ENCODE measurements at places on chromosomes 2 and 18. TPM values are rescaled to one million over a fixed set of nuclear protein-coding genes. Genes with fewer than 3 reads are reported as not detected.

Gene C2orf66
- 0.15 TPM for total RNA-seq

Gene HES6
- 17.8 TPM for total RNA-seq

Gene SP140L
- 0.67 TPM for total RNA-seq

Gene G6PC2
- total RNA-seq: not detected

Gene IL36RN
- not detected for total RNA-seq

Gene MARCHF4
- 1.0 TPM for total RNA-seq

Gene RAB17
- total RNA-seq: 369 TPM

Gene LIMS3
- total RNA-seq: 4.2 TPM

Gene SLC35G4
- total RNA-seq: not detected

Gene CLEC4F
- total RNA-seq: not detected

Gene CRYGD
- total RNA-seq: 2.2 TPM

Gene GEN1
- 24.5 TPM for total RNA-seq

Gene ANO7
- total RNA-seq: 8.5 TPM

Gene CD28
- not detected for total RNA-seq

Gene ING5
- total RNA-seq: 44.9 TPM

Gene KIAA2012
- total RNA-seq: 0.86 TPM

Gene HOXD13
- total RNA-seq: 0.35 TPM

Gene LINC00305
- not detected for total RNA-seq

Gene POTEC
- total RNA-seq: not detected

Gene GYPC
- total RNA-seq: 17.3 TPM

Gene STPG4
- total RNA-seq: 0.42 TPM

Gene MOGAT1
- not detected for total RNA-seq

Gene TMEM182
- 5.6 TPM for total RNA-seq

Gene NT5DC4
- not detected for total RNA-seq

Gene CD8B
- total RNA-seq: not detected

Gene ALPI
- not detected for total RNA-seq

Gene CKAP2L
- total RNA-seq: 20.1 TPM

Gene SOWAHC
- 14.0 TPM for total RNA-seq

Gene IL36G
- not detected for total RNA-seq

Gene SCYGR5
- not detected for total RNA-seq

Gene TMEM163
- total RNA-seq: 0.20 TPM

Gene TBR1
- 2.4 TPM for total RNA-seq

Gene B3GNT7
- 33.2 TPM for total RNA-seq

Gene EMILIN1
- 2.1 TPM for total RNA-seq

Gene ZRANB3
- total RNA-seq: 20.7 TPM

Gene METTL4
- total RNA-seq: 17.5 TPM

Gene DNAH6
- total RNA-seq: 1.6 TPM

Gene IL1R2
- not detected for total RNA-seq

Gene SCYGR4
- not detected for total RNA-seq

Gene UGT1A6
- total RNA-seq: not detected

Gene VAMP5
- total RNA-seq: 15.8 TPM

Gene DSG1
- total RNA-seq: not detected

Gene PXDN
- 224 TPM for total RNA-seq

Gene ICOS
- total RNA-seq: not detected

Gene NBEAL1
- total RNA-seq: 20.4 TPM

Gene ITGB6
- 0.24 TPM for total RNA-seq

Gene ATP6V1B1
- total RNA-seq: not detected

Gene DYNC2LI1
- total RNA-seq: 38.5 TPM

Gene GBX2
- total RNA-seq: 0.18 TPM

Gene APCDD1
- total RNA-seq: 4.7 TPM

Gene CD207
- not detected for total RNA-seq

Gene CGREF1
- total RNA-seq: 0.20 TPM

Gene ZSWIM2
- total RNA-seq: not detected

Gene CYBRD1
- total RNA-seq: 4.7 TPM

Gene FN1
- 2,470 TPM for total RNA-seq

Gene C2orf74
- total RNA-seq: 18.0 TPM

Gene FAM161A
- total RNA-seq: 19.0 TPM

Gene HOXD12
- total RNA-seq: not detected

Gene WDR54
- total RNA-seq: 233 TPM
